ENCODE measurements at places on chromosomes 3 and 15.

- no peak for DNase-seq
Measured at GRCh38 chr15:92316586-92317295, 76.9 kb upstream of the ST8SIA2 start.

GRCh38 chr3:48042071-48042760, 26.0 kb upstream of the MAP4 start:
- DNase-seq, result no peak

GRCh38 chr3:27533718-27534573, 49.8 kb upstream of the SLC4A7 start:
- peak; percentile 33 for DNase-seq

DNA sequence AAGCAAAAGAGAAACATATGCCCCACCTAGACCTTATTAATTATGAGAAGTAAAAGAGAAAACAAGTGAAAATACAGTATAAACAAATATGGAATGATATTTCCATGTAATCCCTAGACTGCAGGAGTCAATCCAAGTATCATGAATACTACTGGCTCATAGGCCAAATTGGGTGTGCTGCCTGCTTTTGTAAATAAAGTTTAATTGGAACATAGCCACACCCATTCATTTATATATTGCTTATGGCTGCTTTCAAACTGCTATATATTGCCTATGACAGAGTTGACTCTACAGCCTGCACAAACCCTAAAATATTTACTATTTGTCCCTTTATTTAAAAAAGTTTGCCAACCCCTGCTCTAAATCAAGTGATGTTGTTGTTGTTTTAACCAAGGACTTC, 5.3 kb downstream of the ULK4 start:
- DNase-seq, result no peak

DNA sequence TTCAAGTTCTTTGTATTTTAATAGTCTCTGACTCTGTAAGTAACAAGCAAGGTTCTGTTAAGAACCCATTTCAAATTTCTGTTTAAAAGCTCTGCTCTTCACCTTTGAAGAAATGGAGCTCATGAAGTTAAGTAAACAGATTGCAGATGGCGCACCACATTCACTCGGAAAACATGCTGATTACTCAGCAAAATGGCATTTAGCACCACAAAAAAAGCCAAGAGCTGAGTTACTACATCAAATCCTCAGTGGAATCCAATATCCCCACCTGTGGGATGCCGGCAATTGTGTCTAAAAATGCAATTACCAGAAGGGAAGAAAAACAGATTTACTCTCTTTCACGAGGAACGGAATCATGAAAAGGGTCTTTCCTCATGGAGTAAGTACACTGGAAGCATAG, 758.0 kb downstream of the NTRK3 start:
- DNase-seq, result no peak

- DNase-seq, result no peak
Measured at GRCh38 chr3:141723255-141723654, 14.8 kb upstream of the RNF7 start.

- DNase-seq, result peak; percentile 35
Measured at GRCh38 chr3:66037330-66037985, 1.3 kb downstream of the MAGI1 start.

DNA sequence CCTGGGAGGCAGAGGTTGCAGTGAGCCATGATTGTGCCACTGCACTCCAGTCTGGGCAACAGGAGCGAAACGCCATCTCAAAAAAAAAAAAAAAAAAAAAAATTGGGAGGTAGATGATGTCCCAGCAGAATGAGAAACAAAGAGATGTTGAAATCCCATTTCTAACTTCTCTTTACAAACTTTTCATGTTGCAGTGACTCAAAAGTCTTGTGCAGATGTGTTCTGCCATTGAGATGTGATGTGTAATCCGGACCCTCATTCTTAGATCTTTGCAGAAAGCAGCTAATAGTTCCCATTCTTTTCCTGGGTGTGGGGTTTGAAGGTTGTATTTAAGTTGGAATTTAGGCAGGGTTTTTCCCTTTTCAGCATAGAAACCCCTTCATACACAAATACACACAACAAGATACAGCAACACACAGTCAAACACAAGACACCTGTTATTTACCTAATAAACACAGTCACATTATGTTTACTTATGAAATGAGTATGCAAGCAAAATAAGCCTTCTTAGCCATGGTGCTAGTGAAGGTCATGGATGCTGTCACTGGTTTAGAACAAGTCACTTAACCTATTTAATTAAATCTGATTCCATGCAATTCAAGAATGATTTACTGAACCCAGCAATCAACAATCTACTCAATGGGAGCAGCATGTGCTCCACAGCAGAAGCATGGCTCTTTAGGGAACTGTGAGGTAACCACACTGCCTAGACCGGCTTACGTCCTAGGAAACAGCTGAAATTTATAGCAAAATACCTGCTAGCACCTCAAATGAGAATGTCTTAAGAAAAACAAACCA, 14.9 kb downstream of the SIAH2 start:
- DNase-seq, result no peak

DNA sequence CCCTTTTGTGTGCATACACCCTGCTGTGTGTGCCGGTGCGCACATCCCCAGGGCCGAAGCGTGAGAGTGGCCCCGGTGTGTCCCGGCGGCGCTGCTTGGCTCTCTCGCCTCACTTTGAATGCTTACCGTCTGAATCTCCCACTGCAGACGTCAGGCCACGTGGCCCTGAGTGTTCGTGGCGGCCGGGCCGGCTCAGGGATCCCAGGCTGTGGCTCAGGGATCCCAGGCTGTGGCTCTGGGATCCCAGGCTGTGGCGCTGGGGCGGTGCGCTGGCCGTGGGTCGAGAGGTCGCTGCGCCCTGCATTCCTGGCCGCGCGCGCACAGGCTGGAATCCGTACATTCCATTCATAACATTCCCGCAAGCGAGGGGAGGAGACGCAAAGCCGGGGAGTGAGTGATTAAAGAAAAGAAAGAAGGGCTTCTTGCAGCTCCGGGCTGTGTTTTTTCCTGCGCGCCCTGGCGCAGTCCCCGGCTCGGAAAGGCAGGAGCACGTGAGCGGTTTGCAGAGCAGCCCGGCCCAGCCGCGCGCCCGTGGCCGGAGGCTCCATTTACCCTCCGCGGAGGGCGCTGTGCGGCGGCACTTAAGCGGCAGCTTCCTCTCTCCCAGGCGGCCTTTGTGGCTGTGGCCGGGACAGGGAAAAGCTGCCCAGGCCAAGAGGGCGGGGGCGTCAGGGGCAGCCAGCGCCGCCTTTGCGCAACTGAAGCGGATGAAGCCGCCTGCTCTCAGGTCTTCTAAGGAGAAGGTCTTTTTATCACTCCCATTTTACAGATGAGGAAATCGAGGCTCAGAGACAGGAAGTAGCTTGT, 87.0 kb upstream of the ALDH1L1 start:
- peak; percentile 18 for DNase-seq

- no peak for DNase-seq
Measured at GRCh38 chr3:31064021-31064420, 169.6 kb upstream of the GADL1 start.

DNA sequence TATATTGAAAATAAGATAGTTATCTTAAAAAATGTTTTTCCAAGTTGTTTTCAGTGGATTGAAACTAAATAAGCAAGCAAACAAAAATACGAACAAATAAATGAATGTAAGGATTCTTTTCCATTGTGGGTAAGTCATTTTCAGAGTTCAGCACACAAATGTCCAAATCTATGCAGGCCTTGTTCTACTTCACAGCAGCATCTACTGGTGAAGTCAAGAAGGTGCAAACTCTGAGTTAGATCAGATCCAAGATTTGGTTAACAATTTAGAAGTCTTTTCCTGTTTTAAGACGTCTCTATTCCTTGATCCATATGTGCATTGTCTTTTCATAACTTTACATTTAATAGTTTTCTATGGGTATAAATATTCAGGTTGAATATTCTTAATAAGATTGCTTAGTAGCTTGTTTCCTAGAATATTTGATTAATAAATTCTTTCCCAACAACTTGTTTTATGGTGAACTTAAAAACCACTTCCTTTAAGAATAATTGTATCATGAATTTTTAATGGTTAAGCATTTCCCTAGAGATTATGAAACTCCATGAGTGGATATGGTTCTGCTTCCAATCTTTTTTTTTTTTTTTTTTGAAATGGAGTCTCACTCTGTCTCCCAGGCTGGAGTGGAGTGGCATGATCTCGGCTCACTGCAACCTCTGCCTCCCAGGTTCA, 10.5 kb downstream of the PTX3 start:
- no peak for DNase-seq

GRCh38 chr15:100856867-100857266, 22.8 kb upstream of the ALDH1A3 start:
- DNase-seq, result no peak

DNA sequence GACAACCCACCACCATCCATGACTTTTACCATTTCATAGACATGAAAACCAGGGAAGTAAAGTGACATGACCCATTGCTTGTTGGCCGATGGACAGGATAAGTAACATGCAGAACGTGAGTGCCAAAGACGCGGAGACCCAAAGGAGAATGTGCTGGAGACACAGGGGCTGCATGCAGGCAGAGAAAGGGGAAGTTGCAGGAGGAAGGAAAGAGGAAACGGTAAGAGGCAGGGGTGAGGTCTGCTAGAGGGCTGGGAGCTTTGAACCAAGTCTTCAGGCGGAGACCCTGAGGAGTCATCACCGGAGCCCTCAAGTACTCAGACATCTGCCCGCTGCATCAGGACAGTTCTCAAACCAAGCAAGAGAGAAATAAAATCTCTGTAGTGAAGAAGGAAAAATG, 34.9 kb downstream of the MAGEF1 start:
- DNase-seq, result no peak

DNA sequence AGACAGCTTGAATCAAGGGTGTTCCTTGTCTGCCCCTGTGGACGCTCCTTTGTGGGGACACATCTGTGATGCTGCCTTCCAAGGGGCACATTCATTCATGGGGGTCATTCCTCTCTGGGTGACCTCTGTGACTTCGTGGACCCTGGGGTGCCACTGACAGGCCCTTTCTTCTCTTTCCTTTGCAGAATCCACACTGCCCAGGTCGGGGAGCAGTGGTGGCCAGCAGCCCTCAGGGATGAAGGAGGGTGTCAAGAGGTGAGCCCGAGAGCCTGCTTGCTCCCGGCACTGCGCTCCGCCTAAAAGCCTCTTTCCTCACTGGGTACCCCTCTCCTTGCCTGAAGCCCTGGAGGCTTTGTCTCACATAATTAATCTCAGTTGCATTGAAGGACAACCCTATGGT, 26.3 kb downstream of the CHCHD6 start:
- no peak for DNase-seq

- DNase-seq, result no peak
Measured at GRCh38 chr3:40207796-40208195, 101.7 kb upstream of the EIF1B start.

GRCh38 chr3:195763843-195764825, 43.4 kb downstream of the MUC20 start:
- DNase-seq, result no peak

- DNase-seq, result no peak
Measured at GRCh38 chr3:133457465-133458067, 57.7 kb downstream of the BFSP2 start.

DNA sequence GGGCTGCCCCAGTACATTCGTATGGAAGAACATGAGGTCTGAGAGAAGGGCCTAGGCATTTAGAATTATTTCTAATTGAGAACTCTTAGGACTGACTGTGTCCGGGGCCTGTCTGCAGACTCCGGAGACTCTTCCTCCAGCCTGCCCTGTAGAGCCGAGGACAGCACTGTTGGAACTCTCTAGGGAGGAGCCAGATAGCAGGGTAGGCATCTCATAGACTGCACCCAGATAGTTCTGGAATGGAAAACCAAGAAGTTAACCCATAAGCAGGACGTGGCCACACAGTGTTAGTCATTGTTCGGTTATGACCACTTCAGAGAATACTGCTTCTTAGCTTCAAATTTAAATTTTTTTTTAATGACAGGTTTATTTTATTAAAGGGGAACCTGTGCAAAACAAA, 59.5 kb downstream of the SNRK start:
- peak; percentile 37 for DNase-seq

All from stimulated activated CD8-positive, alpha-beta memory T cell treated with anti-CD3 and anti-CD28 coated beads, Interleukin-4, amount 100 ng/mL, for 48 hours (primary cell).